Liver (tissue), 10 donors: ENCODE measurements at places on chromosomes 16 and 17. TPM values are rescaled to one million over a fixed set of nuclear protein-coding genes. Genes with fewer than 3 reads are reported as not detected.

- no peaks in the 10 kb centered on the region for H3K27me3 ChIP-seq
- peaks cover 4% of the 10 kb centered on the region for H3K4me1 ChIP-seq
- no peak overlapping the region for H3K4me3 ChIP-seq
Observed at GRCh38 chr16:66199189-66199588, 167.3 kb upstream of the CDH5 start.

- H3K27ac ChIP-seq, result no peak overlapping the region
- no peaks in the 10 kb centered on the region for H3K36me3 ChIP-seq
- no peak overlapping the region for H3K4me3 ChIP-seq
- no peaks in the 10 kb centered on the region for H3K27me3 ChIP-seq
- DNase-seq, result no peak
Observed at GRCh38 chr17:82128287-82128686, 30.3 kb upstream of the FASN start.

DNA sequence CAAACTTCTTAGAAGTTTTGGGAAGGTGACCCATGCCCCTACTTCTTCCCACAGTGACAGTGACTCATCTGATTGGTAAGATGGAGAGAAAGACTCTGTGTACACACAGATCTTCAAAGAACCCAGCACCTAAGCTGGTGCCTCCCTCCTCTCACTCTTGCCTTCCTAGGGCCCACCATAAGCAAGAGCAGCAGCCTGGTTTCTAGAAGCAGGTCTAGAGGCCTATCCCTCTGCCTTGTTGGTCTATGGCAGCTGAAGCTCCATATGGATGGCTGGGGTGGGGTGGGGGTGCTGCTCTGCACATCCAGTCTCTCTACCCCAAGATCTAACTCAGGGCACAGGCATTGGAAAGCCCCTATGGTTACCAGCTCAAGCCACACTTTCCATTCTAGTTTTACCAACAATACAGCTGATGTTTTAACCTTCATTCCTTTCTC lies 47.5 kb downstream of the STAT3 start:
- no peak for DNase-seq
- no peaks in the 10 kb centered on the region for H3K4me1 ChIP-seq
- no peak overlapping the region for H3K27ac ChIP-seq
- peaks cover 62% of the 10 kb centered on the region for H3K36me3 ChIP-seq

DNA sequence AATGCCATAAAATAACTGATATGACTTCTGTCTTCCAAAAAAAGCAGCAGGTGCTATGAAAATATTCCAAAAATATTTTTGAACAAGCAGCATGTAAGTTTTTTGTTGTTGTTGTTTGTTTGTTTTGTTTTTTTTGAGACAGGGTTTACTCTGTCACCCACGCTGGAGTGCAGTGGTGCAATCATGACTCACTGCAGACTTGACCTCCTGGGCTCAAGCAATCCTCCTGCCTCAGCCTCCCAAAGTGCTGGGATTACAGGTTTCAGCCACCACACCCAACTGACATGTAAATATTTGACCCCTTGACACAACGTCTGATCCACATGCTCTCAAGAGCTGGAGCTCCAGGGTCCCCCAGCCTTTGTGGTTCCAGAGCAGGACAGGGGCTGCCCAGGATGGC lies 98.4 kb downstream of the LITAF start:
- no peaks in the 10 kb centered on the region for H3K4me1 ChIP-seq
- H3K36me3 ChIP-seq, result no peaks in the 10 kb centered on the region
- H3K27ac ChIP-seq, result no peak overlapping the region
- DNase-seq, result no peak
- H3K27me3 ChIP-seq, result no peaks in the 10 kb centered on the region

Gene TBC1D26
- not detected for total RNA-seq

Gene HSD17B1
- 1.0 TPM for total RNA-seq
